Stimulated activated CD8-positive, alpha-beta memory T cell treated with anti-CD3 and anti-CD28 coated beads, Interleukin-4, amount 100 ng/mL, for 1 hour (primary cell): ENCODE measurements at places on chromosomes 13 and 19.
A peak's percentile ranks its signal among the peaks of the same experiment; 100 is the strongest.

DNA sequence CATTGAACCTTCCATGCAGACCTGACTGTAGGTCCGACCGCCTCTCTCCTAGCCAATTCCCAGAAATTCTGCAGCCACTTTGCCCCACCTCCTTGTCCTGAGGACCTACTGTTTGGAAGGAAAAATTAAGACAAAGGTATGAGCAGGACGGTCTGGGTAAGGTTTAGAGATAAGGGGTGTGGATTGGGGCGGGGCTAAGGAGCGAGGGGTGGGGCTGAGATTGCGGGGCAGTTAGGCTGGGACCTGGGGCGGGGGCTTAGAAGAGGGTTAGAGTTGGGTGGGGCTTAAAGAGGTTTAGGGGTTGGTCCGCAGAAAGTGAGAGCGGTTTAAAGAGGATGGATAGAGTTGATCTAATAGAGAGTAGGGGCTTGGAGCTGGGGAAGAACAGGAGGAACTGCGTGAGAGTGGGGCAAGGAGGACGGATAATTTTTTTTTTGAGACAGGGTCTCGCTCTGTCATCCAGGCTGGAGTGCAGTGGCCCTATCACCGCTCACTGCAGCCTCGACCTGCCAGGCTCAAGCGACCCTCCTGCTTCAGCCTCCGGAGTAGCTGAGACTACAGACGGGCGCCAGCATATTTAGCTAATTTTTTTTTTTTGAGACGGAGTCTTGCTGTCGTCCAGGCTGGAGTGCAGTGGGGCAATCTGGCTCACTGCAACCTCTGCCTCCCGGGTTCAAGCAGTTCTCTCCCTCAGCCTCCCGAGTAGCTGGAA, 1.7 kb upstream of the ZNF865 start:
- DNase-seq = no peak

DNA sequence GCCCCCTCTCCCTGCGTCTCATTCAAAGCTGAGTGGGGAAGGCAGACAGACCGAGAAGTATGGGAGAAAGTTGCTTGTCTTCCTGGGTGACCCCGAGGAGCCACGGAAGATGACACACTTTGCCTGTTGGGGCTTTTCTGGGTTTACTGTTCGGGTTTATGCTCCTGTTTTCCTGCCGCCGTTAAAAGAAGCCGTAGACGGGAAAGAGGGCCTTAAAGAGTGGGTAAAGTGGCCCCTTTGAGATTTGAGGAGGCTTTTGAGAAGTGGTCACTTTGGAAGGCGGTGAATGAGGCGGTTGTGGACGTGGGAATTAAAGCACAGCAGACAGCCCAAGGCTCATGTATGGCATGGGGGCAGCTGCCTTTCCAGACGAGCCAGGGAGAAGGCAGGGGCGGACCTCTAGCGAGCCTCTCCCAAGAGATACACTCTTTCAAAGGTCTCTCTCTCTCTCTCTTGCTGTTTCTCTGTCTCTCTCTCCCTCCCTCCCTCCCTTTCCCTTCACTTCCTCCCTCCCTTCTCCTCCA, 493 bp upstream of the LHFPL6 start:
- DNase-seq = no peak

- DNase-seq = no peak
Observed at GRCh38 chr13:99903140-99903539, 68.4 kb downstream of the ZIC5 start.

- no peak for DNase-seq
Observed at GRCh38 chr13:75752826-75753225, 116.7 kb downstream of the LMO7 start.

GRCh38 chr19:1747285-1748114, 5.8 kb upstream of the ONECUT3 start:
- DNase-seq = peak; percentile 3

GRCh38 chr13:95356916-95357315, 55.7 kb upstream of the ABCC4 start:
- DNase-seq = no peak

- DNase-seq = no peak
Observed at GRCh38 chr13:77868717-77869116, 49.9 kb downstream of the EDNRB start.

GRCh38 chr19:52689843-52690368, 44.9 kb downstream of the ZNF611 start:
- no peak for DNase-seq

GRCh38 chr19:29596080-29596727, 9.9 kb upstream of the POP4 start:
- DNase-seq = no peak

DNA sequence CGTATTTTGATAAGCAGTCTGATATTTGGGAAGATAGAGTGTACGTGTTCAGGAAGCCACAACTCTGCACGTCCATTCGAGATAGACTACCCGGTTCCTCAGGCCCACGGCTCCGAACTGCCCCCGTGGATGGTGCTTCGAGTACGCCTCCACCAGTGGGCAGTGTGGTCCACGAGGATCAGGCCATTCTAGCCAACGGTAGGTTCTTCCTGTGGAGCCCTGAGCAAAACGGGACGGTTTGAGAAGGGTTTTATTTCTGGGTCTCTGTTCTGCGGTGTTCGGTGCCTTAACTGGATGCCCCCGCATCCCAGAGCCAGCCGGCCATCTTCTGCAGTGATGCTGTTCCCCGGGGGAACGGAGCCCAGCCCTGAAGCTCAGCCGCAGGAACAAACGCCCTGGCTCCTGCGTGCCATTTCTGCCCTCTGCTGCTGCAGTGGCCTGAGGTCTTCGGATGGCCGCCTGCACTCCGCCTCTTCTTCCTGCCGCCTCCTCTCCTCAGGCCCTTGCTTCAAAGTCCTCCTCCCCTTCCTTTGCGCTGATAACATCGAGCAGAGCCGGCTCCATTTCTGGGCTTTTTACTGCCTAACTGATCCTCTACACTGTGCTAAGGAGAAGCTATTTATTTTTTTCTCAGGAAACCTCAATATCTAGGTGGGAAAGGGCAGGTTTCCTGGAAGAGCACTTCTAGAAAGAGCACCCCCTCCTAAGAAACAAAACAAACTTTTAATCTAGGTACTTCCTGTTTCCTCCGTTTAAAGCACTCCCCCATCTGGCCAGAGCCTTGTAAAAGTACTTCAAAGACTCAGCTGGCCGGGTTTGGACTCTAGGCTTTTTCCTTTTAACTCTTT, 36.2 kb upstream of the SLC46A3 start:
- no peak for DNase-seq

DNA sequence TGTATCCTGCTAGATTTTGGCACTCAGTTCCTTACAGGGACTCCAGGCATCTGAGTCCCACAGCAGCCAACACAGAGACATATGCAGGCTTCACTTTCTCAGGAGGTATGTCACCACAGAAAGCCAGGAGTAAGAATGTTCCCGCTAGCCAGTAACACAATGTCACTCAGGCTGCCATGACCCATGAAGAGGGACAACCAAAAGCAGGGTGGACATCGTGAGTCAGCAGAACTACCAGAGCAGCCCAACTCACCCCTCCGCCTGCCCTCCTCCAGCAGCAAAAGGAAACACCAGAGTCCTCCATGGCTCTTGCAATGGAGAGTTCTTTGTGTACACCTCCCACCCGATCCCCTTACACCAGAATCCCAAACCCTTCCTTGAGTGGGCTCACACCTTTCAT, 95.4 kb downstream of the CRYL1 start:
- no peak for DNase-seq
